ENCODE measurements at places on chromosomes 3 and 15. TPM values are rescaled to one million over a fixed set of nuclear protein-coding genes. Genes with fewer than 3 reads are reported as not detected.

- DNase-seq = no peak
Measured at GRCh38 chr3:9678493-9678892, 25.1 kb upstream of the CPNE9 start.

The CILP gene
- 0.27 TPM for total RNA-seq

DNA sequence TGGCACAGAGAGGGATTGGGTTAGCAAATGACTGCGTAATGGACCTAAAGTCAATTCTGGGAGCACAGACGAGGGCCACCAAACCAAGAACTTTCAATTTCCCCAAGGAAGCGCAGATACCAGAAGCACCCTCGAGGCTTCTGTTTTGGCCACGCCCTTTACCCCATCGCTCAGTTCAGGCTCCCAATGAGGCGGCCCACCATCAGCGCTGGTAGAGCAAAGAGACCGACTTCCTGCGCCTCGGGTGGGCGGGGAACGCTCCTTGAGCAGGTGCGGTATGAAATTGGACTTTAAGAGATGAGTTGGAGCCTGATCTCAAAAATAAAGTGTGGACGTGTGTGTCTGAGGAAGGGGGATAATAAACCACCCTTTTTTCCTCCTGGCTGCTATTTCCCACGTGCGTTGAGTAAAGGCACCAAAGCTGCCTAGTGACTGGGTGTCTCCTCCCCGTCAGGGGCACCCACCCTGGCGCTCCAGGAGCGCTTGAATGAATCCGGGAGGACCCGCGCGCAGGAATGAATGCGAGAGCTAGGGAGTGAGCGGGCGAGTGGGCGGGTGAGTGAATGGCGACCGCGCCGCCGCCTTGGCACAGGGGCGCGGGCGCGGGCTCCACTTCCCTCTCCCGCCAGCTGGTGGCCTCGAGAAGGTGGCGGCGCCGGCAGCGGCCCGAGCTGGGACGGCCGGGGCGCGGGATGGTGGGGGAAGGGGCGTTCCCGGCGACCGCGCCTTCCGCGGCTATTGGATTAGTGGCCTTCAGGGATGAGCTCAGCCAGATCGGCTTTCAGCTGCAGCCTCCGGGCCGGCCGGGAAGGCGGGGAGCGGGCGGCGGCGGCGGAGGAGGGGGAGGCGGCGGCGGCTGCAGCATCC, at the start of gene SPSB4:
TSS of gene SPSB4 (plus strand) at position 772 of the 867 bp plus-strand sequence. CDS start 14,758 bp downstream, outside the sequence.
- peak; percentile 85 for DNase-seq

- no peak for DNase-seq
Measured at GRCh38 chr3:78165876-78166275, 1126.0 kb downstream of the ROBO2 start.

- no peak for DNase-seq
Measured at GRCh38 chr3:152271501-152272236, 2.9 kb downstream of the MBNL1 start.

The EFL1 gene
- total RNA-seq = 21.4 TPM

GRCh38 chr3:104846270-104846669, 520.4 kb upstream of the ALCAM start:
- DNase-seq = no peak

DNA sequence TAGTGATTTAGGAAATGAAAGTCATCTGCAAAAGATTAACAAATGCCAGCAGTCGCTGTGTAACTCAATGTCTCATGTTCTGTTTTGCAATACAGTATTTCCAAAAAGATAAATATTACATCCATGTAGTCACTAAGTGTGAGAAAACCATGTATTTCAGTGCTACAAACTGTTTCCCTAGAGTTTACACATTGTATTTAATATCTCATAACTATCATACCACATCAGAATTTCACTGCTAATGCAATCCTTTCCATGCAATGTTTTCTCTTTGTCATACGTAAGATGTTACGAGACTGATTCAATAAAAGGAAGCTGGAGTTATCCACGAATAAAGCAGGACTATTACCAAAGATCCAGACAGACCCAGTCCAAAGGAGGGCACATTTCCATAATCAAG, 269.4 kb downstream of the GBE1 start:
- DNase-seq = no peak

The GOLGA8J gene
- total RNA-seq = not detected

- peak; percentile 58 for DNase-seq
Measured at GRCh38 chr3:55329849-55330248, 157.3 kb downstream of the WNT5A start.

Data from myocyte (in vitro differentiated cells).